Stimulated activated CD4-positive, alpha-beta T cell treated with anti-CD3 and anti-CD28 coated beads, Interleukin-2, amount 100 ng/mL, for 48 hours (primary cell): ENCODE measurements at places on chromosomes 7 and 10.

DNA sequence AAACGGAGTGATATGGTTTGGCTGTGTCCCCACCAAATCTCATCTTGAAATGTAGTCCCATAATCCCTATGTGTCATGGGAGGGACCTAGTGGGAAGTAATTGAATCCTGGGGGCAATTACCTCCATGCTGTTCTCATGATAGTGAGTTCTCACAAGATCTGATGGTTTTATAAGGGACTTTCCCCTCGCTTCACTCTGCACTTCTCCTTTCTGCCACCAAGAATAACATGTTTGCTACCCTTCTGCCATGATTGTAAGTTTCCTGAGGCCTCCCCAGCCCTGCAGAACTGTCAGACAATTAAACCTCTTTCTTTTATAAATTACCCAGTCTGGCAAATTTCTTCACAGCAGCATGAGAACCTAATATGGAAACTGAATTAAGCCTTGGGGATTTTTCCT, 19.1 kb downstream of the FAM3C start:
- DNase-seq = no peak

DNA sequence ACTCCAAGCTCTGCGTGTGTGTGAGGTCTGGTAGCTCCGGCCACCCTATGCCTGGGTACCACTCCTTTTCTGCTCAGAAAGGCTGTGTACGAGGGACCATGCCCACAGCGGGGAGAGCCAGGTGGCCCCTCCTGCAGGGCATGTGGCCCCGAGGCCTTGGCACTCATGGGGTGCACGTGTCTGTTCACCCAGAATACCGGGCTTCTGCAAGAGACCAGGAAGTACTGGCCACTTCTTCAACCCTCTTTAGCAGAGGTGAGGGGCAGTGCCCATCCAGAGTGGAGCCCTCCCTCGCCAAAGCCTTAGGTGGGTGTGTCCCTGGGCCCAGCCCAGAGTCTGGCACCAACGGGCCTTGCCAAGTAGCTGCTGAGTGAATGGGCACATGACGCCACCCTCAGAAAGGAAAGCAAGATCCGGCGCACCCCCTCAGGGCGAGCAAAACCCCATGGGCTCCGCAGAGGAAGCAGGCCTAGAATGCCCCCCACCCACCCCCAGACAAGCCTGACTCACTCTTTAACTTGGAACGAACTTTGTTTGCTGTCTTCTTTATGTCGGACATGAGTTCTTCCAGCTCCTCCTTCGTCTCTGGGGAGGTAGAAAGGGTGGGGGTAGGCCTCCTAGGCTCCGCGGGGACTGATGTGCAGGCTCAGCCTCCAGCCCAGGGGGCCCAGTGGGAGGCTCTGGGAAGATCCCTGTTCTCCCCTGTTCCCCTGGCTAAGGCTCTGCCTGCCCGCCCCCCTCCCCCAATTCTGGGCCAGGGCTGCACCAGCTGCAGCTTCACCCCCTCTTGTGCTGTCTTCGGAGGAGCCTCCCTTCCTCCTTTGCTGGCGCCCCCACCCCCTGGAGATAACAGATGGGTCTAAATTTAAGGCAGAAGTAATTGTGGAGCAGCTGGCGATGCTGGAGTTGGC, 14.6 kb downstream of the STX1A start:
- no peak for DNase-seq

DNA sequence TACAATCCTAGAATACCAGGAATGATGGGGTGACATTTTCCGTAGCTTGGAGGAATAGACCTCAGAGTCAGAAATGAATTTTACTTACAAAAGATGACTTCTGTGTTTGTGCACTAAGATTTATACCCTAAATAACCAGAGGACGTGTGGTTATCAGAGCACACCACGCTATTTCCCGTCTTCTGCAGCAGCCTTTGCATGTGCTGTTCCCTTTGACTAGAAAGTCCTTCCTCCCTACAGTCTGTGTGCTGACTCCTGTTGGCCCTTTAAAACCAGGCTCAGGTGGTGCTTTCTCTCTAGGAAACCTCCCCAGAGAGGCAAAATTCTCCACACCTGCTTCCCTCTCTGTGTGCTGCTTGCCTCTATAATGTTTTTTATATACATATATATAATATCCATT, 73.3 kb upstream of the SMNDC1 start:
- DNase-seq = no peak

DNA sequence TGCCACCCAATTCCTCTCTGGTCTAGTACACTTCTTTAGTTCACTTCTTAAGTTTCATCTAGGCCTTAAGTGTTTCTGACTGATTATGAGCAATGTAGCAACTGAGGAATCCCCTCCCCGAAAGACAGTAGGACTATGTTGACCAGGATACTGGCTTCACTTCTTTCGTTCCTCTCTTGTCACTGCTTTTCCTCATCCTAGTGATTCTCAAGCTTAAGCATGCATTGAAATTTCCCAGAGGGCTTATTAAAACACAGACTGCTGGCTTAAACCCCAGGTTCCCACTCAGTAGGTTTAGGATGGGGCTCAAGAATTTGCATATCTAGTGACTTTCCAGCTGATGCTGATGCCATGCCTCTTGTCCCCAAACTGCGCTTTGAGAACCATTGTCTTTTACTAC, 164.6 kb upstream of the WNT16 start:
- DNase-seq = no peak

DNA sequence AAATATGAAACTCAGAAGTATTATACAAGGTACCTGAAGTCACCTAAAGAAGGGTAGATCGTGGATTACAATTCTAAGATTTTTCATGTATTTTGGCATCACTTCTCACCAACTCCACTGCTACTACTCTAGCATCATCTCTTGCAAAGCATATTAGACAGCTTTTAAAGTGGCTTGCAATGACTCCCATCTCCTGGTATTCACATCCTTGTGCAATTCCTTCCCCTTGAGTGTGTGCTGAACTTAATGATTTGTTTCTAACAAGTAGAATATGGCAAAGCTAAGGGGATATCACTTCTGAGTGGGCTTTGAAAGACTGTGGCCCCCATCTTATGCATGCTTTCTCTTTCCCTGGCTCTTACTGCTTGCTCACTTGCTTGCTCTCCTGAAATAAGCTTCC, 280.2 kb downstream of the SNX13 start:
- DNase-seq = no peak

DNA sequence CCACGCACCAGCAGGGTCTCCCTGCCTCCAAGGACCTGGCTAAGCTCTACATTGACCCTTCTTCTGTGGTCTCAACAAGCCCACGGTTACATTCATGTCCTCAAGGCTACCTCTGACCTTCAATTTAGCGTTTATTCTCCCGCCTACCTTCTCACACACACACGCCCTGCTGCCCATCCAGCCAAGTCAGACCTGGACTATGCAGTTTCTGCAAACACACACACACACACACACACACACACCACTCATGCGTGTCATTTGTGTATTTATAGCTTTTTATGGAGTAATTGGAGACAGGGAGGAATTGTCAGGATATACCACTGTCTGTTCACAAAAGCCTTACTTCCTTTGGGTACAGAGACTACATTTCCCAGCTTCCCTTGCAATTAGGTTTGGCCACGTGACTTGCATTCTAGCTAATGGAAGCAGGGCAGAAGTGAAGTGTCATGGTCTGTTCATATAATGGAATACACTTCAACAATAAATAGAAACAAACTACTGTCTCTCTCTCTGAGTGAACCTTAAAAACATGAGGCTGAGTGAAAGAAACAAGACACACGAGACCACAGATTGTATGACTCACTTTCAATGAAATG, 53.8 kb upstream of the CPXM2 start:
- DNase-seq = no peak

GRCh38 chr10:14550471-14550981, 219.8 kb upstream of the FRMD4A start:
- DNase-seq = no peak

DNA sequence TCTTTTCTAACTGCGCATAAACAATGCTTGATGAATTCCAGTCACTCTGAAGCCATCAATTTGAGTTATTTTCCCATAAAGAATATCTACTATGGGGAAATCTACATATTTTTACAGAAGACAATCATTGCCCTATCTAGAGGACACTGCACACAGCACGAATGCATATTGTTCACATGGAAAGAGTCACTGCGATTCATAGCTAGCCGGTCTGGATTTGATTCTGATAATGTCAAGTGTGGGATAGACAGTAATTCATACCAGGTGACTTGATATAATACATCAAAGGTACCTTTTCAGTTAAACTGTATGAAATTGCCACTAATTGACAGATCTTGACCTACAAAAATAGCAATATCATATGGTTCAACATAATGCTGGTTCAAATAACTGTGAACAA, 255.7 kb downstream of the THSD7A start:
- no peak for DNase-seq

DNA sequence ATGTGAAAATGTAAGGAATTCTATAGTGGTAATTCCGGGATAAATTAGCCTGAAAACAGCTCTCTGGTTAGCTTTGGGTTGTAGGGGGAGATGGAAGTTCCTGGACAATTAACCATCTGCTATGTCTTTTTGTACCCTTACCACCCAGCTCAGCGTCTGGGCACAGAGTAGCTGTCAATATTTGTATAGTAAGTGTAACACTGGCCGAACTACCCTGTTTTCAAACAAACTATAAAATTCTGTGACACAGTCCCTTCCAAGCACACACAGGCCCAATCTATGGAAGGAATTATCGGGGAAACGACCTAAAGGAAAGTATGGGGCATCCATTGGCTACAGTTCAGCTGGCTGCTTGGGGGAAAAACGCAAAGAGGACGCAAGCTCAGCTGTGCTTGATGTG, 869 bp upstream of the LHFPL3 start:
- no peak for DNase-seq

DNA sequence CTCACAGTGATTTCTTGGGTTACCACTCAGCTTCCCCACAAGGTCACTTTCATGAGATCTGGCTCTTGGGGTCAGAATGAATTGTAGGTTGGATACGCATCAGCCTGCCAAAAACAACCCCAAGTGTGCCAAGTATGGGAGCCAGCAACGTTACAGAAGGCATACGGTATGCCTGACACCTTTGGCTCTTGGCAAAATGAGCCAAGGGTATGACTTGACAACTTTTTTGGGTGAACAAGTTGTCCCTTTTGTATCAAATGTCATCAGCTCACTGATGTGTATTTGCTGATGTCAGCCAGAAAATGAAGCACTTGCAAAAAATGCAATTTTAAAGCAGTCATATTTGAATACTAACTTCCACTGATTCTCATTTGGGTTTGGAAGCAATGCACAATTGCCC, 168.4 kb downstream of the CACNB2 start:
- no peak for DNase-seq

DNA sequence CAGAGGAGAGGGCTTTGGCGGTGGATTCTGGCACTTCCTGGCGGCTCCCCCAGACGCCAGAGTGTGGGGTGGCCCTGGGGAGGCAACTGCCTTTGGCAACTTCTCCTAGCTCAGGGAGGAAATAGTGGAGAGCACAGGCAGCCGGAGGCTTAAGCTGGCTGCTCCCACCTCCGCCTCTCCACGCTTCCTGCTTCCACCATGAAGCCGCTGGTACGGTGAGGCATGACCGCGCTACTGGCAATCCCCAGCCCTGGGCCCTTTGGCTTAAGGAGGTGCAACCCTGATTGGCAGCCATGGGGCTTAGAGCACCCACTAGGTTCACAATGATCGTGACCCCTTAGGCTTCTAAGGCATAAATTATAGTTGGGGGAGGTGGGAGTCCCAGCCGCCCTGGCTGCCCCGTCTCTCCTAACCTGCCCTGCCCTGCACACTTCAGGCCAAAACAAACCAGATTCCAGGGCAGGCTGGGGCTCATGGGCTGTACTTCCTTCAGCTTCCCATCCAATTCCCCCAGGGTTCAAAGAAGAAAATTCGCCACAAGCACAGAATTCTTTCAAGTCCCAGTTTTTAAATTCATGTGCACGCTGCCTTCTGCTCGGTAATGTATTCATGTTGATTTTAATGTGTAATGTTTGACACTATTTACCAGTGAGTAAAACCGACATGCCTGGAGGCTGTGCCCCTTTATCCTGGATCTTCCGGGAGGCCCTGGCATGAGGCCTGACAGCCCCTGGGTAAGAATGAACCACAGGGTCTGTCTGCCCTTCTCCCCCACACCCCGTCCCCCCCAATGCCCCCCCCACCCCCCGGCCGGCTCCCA, 90.7 kb upstream of the LRRC4 start:
- DNase-seq = no peak

DNA sequence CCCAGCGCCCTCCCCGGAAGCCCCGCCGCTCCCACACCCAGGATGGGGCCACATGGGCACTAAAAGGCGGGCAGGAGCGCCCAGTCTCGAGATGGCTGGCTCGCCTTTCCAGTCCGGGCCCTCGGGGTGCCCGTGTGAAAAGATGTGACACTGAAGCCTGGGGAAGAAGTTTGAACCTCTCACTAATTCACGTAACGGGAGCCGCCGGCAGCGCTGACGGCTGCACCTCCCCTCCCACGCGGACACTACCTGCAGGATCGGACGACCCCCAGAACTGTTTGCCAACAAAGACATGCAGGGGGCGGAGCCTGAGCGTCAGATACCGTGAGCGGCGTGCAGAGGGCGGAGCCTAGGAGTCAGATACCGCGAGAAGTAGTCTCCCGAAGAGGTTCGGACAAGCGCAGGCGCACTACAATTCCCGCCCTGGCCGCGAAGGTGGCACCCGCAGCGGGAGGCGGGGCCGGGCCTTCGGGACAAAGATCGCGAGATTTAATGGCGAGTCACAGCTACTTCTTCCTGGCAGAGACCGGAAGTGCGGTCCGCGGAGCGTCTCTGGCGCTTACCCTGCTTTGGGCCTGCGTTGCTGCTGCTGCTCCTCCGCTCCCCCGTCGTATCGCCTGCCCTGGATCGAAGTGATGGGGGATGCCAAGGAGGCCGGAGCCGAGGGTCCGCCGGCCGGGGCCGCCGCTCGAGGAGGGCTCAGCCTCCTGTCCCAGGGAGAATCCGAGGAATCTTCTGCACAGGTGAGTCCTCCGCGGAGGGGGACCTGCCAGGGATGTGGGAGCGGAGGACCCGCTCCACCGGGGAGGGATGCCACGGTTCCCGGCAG, at the start of gene EDRF1:
TSS of gene EDRF1 (plus strand) at position 537 of the 829 bp plus-strand sequence. CDS start at position 636, 99 bp downstream.
- peak; percentile 95 for DNase-seq

DNA sequence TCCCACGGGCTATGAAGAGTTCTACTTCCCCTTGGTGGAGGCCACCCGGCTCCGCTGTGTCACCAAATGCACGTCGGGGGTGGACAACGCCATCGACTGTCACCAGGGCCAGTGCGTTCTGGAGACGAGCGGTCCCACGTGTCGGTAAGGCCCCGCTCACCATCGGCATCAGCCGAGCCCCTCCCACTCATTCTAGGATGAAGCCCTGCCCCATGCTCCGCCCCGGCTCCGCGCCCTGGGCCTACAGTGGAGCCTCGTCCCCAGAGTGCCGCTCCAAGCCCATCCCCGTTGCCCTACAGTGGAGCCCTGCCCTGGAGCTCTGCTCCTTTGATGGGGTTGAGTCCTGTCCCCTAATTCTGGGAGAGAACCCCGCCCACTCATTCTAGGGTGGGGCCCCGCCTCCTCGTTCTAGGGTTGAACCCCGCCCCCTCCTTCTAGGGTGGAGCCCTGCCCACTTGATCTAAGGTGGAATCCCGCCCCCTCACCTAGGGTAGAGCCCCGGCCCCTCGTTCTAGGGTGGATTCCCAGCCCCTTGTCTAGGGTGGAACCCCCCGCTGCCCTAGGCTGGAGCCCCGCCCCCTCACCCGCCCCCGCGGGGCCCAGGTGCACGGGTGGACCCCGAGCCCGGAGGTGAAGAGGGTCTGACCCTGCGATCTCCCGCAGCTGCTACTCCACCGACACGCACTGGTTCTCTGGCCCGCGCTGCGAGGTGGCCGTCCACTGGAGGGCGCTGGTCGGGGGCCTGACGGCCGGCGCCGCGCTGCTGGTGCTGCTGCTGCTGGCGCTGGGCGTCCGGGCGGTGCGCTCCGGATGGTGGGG, 3.4 kb upstream of the MUC12 start:
- peak; percentile 88 for DNase-seq

- DNase-seq = no peak
Observed at GRCh38 chr7:45084336-45084735, 4.4 kb downstream of the NACAD start.
